ENCODE measurements at places on chromosomes 3 and 15.

DNA sequence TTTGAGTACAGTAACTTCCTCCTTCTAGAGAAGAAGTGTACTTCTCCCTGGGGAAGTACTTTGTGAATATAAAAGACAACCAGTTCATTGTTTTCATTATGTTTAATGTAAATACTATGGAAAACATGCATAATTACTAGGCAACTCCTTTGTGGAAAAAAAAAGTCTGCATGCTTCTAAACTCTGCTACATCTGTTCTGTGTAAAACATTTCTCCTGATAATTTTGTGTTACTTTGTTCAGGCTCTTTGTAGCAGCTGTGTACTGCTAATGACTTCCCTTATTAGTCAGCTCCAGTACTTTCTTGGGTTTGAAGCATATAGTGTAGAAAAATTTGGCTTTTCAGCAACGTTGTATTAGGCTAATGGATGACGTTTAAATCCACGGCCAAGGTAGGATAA is 111.6 kb downstream of the FEZF2 start:
- no peak for DNase-seq

DNA sequence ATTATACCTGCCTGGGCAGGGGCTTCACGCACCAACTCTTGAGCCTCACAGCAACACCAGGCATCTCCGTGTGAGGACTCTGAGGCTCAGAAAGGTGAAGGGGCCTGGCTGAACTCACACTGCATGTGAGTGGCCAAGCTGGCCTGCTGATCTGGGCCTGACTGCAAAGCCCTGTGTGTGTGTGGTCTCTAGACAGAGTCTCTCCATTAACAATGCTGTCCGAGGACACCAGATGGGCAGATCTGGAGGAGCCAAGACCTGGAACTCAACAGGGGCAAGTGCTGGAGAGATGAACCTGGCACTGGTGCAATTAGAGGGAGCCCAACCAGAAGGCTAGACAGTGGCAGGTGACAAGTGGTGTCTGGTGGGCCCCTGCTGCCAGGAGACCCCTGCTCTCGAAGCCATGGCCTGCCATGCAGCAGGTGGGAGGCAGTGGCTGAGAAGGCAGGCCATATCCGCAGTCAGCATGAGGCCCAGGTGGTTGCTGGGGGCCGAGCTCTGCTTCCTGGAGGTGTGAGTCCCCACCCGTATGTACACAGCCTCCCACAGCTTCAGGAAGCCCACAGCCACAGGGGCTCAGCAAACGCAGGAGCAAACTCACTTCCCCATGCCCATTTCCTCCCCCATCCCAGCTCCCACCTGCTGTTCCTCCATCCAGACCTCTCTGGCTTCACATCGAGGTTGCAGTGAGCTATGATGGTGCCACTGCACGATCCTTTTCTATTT is 39.0 kb downstream of the CYP11A1 start:
- no peak for DNase-seq

DNA sequence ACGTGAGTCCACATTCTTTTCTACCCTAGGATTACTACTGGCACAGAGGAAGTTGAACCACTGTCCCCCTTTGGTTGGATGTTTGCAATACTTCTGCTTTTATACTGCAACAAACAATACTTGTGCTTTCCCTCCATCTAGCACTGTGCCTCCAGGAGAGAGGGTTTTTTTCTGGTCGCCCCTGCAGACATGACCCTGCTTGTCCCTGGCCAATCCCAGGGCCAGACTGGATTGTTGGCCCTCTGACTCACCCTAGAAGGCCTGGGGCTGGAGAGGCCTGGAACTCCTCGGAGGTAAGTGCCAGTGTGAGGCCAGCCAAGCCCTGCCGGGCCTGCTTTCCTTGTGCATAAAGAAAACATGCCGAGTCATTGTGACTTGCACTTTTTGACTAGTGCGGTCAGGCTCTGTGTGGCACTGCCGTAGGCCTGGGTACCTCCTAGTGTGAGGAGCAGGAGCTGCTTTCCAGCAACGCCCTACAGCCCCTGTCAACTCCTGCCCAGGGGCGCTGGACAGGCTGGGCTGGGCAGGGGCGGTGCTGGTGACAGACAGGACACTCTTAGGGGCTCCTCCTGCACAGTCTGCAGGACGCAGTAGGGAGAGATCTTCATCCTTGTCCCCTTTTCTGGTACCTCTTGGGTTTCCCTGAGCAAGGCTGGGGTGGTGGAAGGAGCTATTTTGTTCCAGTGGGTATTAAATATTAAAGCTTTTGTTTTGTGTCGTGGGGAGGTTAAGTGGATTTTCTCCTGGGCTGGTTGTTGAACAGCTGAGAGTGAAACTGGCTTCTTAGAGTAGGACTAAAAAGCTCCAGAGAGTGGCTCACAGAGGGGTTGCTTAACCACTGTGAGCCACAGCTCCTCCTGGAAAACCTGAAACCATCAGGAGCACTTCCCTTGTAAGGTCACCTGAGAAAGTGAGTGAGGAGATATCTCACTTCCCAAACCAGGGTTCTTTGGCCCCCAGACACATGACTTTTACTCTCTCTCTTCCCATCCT is 14.4 kb upstream of the TKT start:
- DNase-seq = peak; percentile 26

- DNase-seq = no peak
These were observed 573.3 kb downstream of the EPHB1 start for GRCh38 chr3:135368316-135368715.

DNA sequence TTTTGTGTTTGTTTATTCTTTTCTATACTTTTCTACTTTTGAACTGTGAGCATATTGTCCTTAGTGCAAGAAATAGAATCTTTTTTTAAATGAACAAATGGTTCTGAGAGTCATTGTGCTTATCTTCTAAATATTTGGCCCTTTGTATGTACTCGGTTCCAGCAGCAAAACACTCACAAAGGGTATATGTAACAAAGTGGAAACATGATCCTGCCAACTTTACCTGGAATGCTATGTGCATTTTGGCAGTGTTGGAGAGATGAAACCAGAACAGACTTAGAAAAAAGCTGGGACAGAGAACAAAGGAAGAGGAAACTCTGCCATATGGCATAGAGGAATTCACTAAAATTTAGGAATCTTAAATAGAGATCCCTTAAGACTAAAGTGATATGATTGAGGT is 150.1 kb downstream of the FGF12 start:
- no peak for DNase-seq

- DNase-seq = no peak
These were observed 15.4 kb upstream of the RPL24 start for GRCh38 chr3:101701696-101702634.

DNA sequence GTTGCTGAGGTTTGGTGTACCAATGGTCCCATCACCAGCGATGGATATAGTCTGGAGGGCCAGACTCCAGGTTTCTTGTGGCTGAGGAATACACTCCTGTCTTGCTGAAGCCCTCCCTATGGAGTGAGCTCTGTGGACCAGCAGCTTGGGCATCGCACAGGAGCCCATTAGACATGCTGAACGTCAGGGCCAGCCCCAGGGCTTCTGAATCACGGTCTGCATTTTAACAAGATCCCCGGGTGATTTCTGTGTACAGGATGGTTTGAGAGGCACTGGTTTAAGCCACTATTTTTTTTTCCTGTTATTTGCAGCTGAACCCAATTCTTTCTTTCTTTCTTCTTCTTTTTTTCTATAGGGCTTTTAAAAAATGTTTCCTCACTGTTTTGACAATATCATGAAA is 69.5 kb upstream of the XCR1 start:
- no peak for DNase-seq

- no peak for DNase-seq
These were observed 14.2 kb downstream of the IQGAP1 start for GRCh38 chr15:90402223-90402622.

DNA sequence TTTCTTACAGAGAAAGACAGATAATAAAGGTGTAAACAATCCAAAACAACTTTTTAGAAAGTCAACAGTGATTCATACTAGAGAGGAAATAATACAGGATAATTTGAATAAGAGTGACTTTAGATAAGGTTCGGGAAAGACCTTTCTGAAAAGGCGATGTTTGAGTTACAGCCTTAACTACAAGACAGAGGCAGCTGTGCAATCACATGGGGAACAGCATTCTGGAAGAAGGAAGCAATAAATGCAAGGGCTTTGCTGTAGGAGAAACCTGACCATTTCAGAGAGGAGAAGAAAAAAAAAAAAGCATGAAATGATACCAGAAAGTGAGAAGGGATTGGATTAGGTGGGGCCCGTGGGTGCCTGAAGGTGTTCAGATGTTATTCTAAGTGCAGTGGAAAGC is 200.6 kb upstream of the ATP11B start:
- no peak for DNase-seq

DNA sequence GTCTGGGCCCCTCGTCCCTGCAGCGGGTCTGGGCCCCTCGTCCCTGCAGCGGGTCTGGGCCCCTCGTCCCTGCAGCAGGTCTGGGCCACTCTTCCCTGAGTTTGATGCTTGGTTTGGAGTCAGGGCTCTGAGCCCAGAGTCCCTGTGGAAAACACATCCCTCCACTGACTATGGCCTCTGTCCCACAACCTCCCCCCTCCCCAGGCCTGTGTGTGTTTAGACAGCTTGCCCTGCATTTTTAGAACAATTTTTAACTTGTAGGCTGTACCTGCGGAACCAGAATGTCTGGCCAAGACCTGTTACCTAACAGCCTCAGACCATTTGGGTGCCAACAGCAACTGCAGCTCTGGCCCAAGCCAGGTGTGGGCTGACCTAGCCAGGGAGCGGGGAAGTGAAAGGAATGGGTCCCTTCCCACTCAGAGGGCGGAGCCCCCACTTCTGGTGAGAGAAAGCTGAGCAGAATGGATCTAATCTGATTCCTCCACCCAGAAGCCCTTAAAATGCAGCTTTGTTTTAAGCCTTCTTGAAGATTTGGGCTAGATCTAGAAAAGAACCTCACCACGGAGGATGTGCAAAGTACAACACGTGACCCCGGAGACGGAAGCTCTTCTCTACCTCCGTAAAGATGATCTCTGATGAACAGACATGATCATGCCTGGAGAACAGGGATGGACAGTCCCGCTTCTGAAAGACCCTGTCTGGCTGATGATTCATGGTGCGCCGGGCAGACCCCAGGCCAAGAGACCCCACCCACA is 60.5 kb upstream of the TFRC start:
- DNase-seq = no peak

GRCh38 chr15:84721371-84721770 is 5.4 kb upstream of the SEC11A start:
- no peak for DNase-seq

GRCh38 chr15:39191871-39192291 is 389.0 kb upstream of the THBS1 start:
- DNase-seq = no peak

DNA sequence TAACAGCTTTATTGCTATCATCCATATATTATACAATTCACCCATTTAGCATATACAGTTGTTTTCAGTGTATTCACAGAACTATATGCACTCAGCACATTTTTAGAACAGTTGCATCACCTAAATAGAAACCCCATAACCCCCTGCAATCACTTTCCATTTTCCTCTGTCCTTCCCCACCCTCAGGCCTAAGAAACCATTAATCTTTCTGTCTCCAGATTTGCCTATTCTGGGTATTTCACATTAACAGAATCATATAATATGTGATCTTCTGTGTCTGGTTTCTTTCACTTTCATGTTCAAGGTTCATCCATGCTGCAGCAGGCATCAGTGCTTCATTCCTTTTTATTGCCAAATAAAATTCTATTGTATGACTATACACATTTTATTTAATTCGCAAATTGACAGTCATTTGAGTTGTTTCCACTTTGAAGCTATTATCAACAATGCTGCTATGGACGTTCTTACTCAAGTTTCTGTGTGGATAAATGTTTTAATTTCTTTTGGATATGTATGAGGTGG is 39.8 kb downstream of the ADAMTS17 start:
- no peak for DNase-seq

GRCh38 chr15:66653852-66654251 is 48.2 kb upstream of the SMAD6 start:
- no peak for DNase-seq

DNA sequence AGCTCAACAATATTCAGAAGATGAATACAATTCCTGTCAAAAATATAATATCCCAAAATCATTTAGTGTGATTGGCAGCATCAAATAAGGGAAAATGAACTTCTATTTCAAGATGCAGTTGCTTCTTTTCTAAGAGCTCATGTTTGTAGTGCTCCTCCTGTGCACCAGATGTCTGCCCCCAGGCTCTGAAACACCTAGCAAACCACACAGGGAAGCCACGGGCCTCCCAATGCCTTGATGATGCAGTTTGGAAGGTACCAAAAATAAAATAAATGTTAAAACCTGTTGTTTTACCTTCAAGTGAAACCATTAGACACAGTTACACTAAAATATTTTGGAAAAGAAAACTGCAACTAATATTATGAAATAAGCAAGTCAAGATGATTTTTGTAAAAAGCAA is 22.2 kb downstream of the CFAP20DC start:
- no peak for DNase-seq

DNA sequence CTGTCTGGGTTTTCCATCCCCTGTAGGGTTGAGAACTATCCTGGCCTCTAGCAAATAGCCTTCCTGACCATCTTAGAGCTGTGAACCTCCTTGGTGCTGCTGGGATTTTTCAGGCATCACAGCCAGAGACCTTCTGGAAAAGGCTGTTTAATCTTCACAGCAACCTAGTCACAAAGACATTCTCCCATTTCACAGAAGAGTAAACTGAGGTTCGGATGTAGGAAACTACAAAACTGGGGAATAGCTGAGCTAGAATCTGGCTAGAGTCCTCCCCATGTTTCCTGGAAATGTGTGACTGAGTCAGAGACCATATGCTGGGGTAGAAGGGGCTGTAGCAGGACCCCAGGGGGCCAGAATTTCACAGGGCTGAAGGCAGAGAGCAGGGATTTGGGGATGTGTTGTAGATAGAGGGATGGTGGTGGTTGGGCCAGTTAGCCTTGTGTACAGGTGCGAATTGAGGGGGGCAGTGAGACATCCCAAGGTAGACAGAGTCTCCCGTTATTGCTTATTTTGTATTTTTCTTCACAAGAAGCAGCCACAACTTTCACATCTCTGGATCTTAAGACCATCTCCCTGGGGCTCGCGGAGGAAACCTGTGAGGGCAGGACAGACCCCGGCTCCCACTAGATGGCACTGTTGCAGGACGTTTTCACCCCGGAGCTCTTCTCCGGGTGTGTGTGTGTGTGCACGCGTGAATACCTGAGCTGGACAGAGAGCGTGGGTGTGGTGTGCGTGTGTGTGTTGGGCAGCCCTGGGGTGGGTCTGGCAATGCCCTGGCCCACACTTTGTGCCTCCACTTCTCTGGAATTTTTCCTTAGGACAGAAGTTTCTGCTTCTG is 66.9 kb upstream of the PRR23C start:
- DNase-seq = peak; percentile 75

GRCh38 chr3:55364421-55364820 is 122.7 kb downstream of the WNT5A start:
- no peak for DNase-seq

Measured in activated T-cell treated with anti-CD3 and anti-CD28 coated beads, Interleukin-2, amount 50 U/mL, for 48 hours (primary cell).